Activated T-helper 1 cell treated with anti-CD3 and anti-CD28 coated beads, Interleukin-12 subunit alpha, Interleukin-12 subunit beta, Interleukin-2, Interleukin-4 antibody, amounts not matched to agents 30 ng/mL and 10 ng/mL and 1 ng/mL, durations not matched to agents 14 hours and 24 hours and 36 hours (primary cell): ENCODE measurements at places on chromosomes 5 and 9. TPM values are rescaled to one million over a fixed set of nuclear protein-coding genes. Genes with fewer than 3 reads are reported as not detected.
A peak's percentile ranks its signal among the peaks of the same experiment; 100 is the strongest.

DNA sequence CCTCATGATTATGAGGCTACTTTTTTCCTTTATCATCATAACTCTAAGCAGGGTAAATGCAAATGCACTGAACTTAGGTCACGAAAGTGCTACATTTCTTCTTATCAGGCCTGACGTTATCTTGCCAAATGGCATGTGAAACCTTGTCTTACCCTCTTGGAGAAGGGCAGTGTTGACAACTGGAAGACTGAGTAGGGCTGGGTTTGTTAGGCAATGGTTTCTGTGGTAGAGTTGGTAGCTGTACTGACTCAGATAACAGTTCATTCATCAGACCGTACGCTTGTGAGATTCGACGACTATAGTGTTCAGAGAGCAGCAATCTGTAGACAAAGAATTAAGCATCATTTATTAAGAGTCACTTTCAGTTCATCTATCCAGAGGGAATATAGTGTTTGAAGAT lies 127.7 kb downstream of the CPLANE1 start:
- H3K27me3 ChIP-seq: no peaks in the 10 kb centered on the region
- no peak for DNase-seq
- H3K36me3 ChIP-seq: peaks cover 9% of the 10 kb centered on the region
- no peak overlapping the region for H3K27ac ChIP-seq
- no peak overlapping the region for H3K4me3 ChIP-seq

DNA sequence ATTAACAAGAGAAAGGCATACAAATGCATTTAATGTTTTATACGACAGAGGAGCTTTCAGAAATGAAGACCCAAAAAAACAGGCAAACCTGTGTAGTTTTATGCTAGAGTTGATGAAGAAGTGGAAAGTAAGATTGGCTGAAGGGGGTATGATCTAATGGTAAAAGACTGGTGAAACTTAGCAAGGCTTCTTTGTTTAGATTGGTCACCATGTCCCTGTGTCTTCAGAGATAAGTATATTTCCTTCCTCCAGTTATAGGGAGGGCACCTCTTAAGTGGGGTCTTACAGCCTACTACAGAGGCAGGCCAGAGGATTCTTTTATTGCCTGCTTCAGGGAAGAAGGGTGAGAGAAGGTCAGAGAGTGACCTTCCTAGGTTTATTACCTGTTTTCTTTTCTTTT lies 56.4 kb downstream of the PRKACG start:
- H3K4me3 ChIP-seq: no peak overlapping the region
- H3K36me3 ChIP-seq: peaks cover 12% of the 10 kb centered on the region
- no peak overlapping the region for H3K27ac ChIP-seq

DNA sequence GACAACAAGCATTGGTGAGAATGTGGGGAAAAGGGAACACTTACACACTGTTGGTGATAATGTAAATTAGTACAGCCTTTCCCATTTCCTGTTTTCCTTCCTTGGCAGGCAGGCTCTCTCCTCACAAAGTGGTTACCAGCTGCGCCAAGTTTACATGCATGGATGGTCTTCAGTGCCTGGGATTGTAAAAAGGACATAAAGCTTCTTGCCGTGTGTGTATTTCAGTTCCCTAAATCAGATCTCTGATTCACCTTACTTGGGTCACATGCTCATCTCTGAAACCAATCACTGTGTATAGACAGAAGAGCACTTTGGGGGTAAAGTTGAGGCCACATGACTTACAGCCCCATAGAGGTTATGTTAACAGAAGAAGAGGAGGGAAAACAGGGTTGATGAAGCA lies 92.8 kb downstream of the CAVIN4 start:
- H3K27ac ChIP-seq: no peak overlapping the region
- H3K4me3 ChIP-seq: no peak overlapping the region
- peaks cover 4% of the 10 kb centered on the region for H3K27me3 ChIP-seq
- DNase-seq: no peak
- no peaks in the 10 kb centered on the region for H3K4me1 ChIP-seq

Gene SMIM33
- total RNA-seq: 0.29 and 0.39 TPM in 2 replicates

Gene GEMIN5
- 36.4 and 40.2 TPM in 2 replicates for total RNA-seq

DNA sequence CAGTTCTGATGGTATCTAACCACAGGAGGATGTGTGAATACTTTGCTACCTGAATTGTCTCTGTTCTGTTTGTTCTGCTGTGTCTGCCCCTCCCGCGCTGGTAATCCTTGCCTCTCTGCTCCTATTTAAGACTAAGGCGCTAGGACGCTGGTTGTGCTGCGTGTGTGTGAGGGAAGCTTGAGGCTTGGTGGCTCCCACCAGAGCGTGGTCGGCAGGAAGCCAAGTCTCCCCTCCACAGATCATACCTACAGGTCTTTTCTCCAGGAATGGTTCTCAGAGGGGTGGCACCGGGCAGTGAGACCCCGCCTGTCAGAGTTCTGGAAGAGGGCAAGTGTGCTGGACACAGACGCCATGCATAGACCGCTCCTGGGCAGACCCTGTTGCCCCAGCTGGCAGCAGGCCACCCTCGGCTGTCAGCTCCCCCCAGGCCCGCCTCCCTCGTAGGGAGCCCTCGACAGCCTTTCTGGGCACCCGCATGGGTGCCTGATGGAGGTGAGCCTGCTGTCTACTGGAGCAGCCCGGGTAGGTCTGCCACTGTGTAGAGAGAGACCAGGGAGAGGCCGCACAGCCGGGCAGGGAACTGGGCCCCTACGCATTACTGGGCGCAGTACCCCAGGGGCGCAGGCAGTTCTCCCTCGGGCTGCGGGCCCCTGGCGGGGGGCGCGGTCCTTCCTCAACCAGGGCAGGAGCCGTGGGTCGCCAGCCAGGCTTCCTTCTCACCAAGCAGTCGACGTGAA lies 53.4 kb upstream of the ROR2 start:
- no peak for DNase-seq
- H3K27me3 ChIP-seq: peaks cover 5% of the 10 kb centered on the region
- no peaks in the 10 kb centered on the region for H3K36me3 ChIP-seq
- no peaks in the 10 kb centered on the region for H3K4me1 ChIP-seq
- H3K4me3 ChIP-seq: no peak overlapping the region

Gene ABO
- 0.34 and 0.60 TPM in 2 replicates for total RNA-seq

Gene TMEM174
- total RNA-seq: not detected in 2 replicates

GRCh38 chr5:104513640-104514072 lies 951.1 kb upstream of the NUDT12 start:
- H3K27ac ChIP-seq: no peak overlapping the region
- no peaks in the 10 kb centered on the region for H3K4me1 ChIP-seq
- H3K27me3 ChIP-seq: no peaks in the 10 kb centered on the region
- no peaks in the 10 kb centered on the region for H3K36me3 ChIP-seq
- H3K4me3 ChIP-seq: no peak overlapping the region

DNA sequence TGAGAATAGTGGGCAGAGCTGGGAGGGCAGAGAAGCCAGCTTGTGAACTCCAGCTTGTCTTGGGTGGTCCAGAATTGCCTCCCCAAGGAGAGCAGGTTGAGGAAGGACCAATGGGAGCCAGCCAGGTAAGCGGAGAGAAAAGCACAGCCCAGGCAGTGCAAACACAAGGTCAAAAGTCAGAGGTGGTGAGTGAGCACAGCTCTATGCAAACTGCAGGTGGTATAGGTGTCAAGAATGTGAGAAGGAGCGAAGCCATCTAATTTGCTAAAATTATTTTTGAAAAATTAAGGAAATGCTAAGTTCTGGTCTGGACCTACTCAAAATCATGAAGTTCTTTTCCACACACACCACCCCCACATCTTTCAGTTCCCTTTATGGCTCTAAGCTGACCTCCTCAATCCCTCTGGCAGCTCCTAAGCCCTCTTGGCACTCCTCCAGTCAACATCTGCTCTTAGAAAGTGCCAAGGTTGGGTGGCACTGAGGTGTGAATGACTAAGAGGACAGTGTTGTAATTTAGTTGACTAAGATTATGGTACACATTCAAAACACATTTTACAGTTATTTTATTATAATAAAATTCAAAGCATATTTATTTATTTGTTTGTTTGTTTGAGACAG lies 6.6 kb upstream of the OTULINL start:
- no peaks in the 10 kb centered on the region for H3K4me1 ChIP-seq
- H3K27ac ChIP-seq: no peak overlapping the region
- H3K4me3 ChIP-seq: no peak overlapping the region
- no peak for DNase-seq
- H3K27me3 ChIP-seq: peaks cover 2% of the 10 kb centered on the region

GRCh38 chr9:135098400-135099105 lies 11.1 kb downstream of the OLFM1 start:
- H3K27me3 ChIP-seq: peaks cover 2% of the 10 kb centered on the region
- no peak overlapping the region for H3K4me3 ChIP-seq
- DNase-seq: no peak
- H3K36me3 ChIP-seq: no peaks in the 10 kb centered on the region

DNA sequence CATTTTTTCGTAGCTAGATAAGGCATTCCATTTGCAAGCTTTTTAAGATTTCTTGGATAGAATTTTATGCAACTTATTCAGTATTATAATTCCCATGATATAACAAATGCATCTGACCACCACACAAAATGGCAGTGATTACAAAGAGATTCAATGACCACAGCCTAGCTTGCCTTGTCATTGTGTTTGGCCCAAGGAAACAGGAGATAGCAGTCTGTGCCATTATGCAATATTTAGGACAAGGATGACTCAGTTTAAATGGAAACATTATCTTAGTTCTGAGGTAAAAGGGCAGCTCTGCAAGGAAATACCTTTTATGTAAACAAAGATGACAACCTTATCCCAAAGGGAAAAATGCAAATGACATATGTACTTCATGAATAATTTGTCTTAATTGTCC lies 89.8 kb downstream of the NUDT12 start:
- DNase-seq: no peak
- no peaks in the 10 kb centered on the region for H3K36me3 ChIP-seq
- H3K27ac ChIP-seq: no peak overlapping the region
- peaks cover 2% of the 10 kb centered on the region for H3K27me3 ChIP-seq
- no peaks in the 10 kb centered on the region for H3K4me1 ChIP-seq
- H3K4me3 ChIP-seq: no peak overlapping the region

DNA sequence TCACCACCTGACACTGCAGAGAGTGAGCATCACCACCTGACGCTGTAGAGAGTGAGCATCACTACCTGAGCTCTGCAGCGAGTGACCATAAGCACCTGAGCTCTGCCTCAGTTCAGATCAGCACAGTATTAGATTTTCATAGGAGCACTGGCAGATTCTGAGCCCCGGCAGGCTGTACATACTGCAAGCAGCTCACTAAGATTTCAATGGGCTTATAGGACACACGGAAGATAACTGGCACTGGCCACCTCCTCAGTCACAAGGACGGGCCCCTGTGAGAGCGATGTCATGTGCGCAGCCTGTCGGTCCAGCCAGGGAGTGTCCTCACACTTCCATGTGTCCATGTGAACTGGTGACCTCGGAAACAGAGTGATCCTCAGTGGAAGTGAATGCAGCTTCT lies 153.5 kb upstream of the IRX2 start:
- H3K27me3 ChIP-seq: no peaks in the 10 kb centered on the region
- H3K4me1 ChIP-seq: no peaks in the 10 kb centered on the region
- no peak for DNase-seq
- no peak overlapping the region for H3K4me3 ChIP-seq

DNA sequence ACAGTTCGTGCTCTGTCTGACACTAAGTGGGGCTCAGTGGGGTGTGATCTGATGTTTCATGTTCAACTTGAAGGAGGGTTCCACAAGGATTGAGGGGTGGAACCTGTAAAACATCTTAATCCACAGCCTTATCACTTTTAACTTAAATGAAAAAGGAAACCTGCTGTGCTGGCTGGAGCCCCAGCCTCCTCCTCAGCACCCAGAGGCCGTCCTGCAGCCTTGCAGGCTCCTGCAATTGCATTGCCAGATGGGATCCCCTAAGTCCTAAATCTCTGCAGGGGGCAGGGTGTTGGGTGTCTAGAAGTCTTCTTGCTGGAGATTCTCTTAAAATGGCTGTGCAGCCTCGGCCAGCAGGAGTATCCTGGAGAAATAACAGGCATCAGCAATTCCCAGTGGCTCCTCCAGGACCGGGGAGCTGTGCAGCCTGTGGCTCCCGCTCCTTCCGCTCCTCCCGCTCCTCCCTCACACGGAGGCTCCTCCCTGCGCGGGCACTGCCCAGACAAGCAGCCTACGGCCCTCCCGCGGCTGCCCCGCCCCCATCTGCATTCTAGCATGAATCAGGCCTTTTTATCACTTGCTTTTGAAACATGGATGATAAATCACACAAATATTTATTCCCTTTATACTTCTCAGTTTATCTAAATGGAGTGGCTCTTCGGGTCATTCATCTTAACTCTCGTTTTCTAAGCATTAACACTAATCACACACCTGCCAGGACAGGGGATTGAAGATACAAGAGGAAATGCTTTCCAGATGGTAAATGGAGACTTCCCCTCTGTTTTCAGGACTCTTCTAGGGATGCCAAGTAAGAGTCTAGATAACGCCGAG lies 131.0 kb downstream of the ADAMTS16 start:
- no peaks in the 10 kb centered on the region for H3K36me3 ChIP-seq
- no peaks in the 10 kb centered on the region for H3K4me1 ChIP-seq
- H3K27ac ChIP-seq: no peak overlapping the region
- no peak for DNase-seq
- no peaks in the 10 kb centered on the region for H3K27me3 ChIP-seq

DNA sequence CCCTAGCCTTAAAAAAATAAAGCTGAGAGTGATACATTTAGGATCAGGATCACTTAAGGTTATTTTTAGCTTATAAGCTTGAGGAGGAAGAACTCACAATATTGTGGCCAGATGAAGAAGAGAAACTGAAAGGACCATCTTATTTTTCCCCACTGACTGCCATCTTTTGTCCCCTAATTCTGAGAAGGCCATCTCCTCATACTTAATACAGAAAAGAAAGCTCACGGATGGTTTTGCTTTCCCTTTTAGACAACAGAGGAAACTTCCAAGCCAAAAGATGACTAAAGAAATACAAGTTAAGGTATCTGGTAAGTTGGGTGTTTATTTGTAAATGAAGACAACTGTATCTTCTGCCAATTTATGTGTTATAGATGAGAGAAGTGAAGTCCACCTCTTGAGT lies 36.4 kb downstream of the ERAP1 start:
- H3K27ac ChIP-seq: peak overlapping the region; percentile 40
- peaks cover 23% of the 10 kb centered on the region for H3K4me1 ChIP-seq
- peaks cover 58% of the 10 kb centered on the region for H3K36me3 ChIP-seq

Gene ADGRD2
- not detected in 2 replicates for total RNA-seq

Gene SH3GL2
- not detected in 2 replicates for total RNA-seq

DNA sequence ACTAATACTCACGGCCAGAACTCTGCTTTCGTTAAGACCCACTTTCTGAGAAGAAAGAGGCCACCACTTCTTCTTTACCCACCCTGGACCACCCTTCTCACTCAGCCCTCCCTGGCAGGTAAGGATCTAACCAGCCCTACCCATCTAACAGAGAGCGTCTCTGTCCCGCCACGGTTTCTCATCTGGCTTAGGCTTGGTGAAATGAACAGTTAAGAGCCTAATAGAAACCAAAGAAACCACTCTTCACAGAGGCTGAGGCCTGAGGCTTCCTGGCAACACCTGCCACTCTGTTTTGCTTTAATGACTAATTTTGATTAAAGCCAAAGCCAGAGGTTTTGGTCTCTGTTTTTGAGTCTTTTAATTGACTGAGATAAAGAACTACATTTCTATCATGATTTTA lies 354.1 kb upstream of the SLC30A5 start:
- no peak overlapping the region for H3K27ac ChIP-seq
- H3K4me3 ChIP-seq: no peak overlapping the region
- no peaks in the 10 kb centered on the region for H3K4me1 ChIP-seq
- no peak for DNase-seq

GRCh38 chr5:179122411-179123108 lies 62.4 kb downstream of the ZNF354C start:
- H3K4me3 ChIP-seq: no peak overlapping the region
- no peaks in the 10 kb centered on the region for H3K27me3 ChIP-seq
- DNase-seq: no peak
- H3K36me3 ChIP-seq: peaks cover 3% of the 10 kb centered on the region
